ENCODE measurements at places on chromosomes 6 and 20.

DNA sequence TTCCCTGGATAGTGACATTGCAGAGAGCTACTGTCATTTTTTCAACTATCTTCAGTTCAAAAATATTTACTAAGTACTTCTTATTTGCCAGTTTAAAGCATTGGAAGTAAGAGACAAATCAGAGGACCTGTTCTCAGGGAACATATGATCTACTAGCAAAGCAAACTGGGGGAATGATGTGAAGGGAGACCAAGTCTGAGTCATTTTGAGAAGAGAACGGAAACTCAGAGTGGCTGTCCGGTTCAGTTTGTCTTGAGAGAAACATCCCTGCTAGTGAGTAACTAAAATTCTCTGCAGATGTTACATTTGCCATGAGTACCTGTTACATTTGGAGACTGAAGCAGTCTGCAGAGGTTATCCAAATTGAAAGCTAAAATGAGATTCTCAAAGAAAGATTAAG, 118.3 kb downstream of the KCNQ5 start:
- no peak for DNase-seq

- DNase-seq: no peak
These were observed 371.2 kb upstream of the SULF2 start for GRCh38 chr20:48156521-48156920.

DNA sequence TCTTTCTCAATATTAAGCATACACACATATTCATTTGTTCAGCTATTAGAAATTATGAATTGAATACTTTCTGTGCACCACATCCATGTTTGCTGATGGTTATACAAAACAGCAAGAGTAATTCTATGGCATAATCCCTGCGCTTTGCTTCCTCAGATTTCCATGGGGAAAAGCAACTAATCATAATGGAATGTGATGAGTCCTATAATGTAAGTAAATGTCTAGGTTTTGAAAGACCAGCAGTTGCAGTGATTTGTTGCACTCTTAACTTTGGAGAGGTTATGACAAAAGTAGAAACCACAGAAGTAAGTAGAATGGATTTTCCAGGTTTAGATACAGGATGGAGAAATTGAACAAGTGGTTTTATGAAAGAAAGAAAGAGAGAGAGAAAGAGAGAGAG, 652.1 kb downstream of the CBLN4 start:
- DNase-seq: no peak

DNA sequence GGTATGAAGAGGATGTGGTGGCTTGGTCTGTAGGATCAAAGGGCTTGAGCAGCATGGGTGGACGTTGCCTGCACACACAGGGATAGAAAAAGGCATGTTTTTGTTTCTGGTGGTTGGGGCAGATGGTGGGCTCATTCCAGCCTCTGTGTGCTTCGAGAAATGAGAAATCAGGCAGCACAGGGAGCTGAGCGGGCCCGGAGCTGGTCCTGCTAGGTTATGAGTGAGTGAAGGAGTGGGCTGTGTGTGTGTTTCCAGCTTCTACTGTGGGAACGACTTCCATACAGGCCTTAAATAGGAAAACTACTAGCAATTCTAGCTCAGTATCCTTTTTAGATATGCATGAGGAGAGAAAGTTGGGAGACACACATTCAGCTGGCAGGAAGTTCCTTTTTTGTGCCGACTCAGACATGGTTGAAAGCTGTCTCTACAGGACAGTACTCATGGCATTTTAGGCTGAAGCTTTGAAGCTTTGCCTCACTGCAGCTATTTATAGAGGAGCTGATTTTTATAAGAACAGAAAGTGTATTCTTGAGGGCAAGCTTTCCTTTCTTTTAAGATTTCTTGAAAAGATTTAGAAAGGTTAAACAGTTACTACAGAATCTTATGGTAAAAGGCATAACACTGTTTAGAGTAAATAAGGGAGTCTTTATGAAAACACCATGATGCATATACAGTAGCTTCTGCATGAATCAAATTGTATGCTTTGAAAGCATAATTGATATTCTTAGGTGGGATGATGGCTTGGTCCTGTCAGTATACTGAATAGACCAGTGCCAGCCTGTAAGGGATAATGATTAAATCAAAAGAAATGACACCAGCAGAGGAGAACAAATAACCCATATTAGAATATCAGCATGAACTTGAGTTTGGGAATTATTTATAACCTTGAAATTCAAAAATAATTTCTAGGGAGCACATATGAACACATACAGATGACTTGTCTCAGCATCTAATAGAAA, 104.0 kb upstream of the MAN1A1 start:
- DNase-seq: no peak

DNA sequence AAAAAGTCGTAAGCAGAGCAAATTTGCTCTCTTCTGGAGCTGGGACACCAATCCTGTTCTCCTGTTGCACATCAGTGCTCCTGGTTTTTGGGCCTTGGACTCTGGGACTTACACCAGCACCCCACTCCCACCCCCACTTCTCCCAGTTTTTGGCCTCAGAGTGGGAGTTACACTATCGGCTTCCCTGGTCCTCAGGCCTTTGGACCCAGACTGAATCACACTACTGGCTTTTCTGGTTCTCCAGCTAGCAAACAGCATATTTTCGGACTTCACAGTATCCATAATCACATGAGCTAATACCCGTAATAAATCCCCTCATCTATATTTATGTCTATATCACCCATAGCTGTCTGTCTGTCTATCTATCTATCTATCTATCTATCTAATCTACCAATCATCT, 23.2 kb upstream of the ASCC3 start:
- DNase-seq: no peak

DNA sequence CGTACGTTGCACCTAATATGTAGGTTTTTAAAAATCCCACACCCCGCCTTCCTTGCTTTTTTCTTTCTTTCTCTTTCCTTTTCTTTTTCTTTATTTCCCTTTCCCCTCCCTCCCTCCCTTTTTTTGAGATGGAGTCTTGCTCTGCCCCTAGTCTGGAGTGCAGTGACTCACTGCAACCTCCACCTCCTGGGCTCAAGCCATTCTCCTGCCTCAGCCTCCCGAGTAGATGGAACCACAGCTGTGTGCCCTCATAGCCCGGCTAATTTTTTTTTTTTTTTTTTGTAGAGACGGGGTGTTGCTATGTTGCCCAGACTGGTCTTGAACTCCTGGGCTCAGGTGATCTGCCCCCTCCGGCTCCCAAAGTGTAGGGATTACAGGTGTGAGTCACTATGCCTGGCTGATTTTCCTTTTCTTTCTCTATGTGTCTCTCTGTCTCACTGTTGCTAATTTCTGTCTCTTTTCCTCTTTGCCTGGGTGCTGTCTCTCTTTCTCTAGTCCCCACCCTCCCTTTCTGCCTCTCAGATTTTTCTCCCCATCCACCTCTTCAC, 61.2 kb downstream of the SRC start:
- DNase-seq: no peak

DNA sequence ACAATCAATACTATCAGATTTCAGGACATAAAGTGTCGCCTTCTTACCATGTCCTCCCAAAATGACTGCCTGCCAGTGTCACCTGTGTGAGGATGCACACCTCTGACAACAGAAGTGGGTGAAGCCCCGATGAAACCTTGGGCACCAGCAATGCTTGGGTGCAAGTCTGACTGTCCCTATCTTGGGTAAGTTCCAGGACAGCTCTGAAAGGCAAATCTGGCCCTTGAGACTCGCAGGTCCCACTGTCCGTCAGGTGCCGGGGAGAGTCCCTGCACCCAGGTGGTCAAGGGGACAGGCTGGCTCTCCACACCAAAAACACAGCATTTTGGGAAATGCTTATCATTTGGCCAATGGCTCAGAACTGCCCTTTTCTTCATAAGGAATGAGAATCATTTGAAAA, 43.3 kb downstream of the EZR start:
- DNase-seq: no peak

GRCh38 chr6:21277601-21278374, 315.8 kb upstream of the SOX4 start:
- DNase-seq: no peak

- no peak for DNase-seq
These were observed 77.8 kb downstream of the BMP7 start for GRCh38 chr20:57188576-57189079.

- DNase-seq: no peak
These were observed 93.9 kb downstream of the EPB41L2 start for GRCh38 chr6:130969166-130969565.

DNA sequence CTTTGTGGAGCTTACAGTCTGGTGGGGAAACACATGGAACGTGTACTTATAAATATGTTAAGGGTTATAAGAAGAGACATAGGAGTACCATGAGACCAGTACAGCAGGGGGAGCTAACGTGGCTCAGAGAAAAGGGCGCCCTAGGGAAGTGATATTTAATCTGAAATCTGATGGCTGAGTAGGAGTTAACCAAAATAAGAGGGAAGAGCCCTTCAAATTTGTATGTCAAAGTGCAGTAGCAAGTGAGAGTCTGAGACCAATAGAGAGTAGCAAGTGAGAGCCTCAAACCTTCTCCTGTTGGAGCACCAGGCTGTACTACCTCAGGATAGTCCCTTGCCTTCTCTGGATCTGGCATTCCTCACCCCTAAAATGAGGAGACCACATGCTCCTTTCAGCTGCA, 6.1 kb upstream of the PKIG start:
- DNase-seq: peak; percentile 81
